RPMI7951 (cell line): ENCODE measurements at places on chromosomes 3 and 15.

DNA sequence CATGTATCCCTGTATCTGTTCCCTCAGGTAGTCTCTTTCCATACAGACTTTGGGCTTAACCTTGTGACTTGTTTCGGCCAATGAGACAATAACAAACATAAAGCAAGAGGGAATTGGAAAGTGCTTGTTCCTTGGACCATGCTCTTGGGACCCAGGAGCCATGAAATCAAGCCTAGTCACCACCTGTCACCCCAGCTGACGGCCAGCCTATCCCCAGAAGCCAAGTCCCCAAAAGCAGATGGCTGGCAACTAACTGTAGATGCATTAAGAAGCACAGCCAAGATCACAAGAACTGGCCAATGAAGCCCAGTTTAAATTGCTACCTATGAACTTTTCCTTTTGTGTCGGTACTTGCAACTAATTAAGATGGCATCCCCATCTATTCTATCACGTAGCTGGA is 822.0 kb downstream of the CADM2 start:
- no peak for DNase-seq

- no peak for DNase-seq
Observed at GRCh38 chr3:172062761-172063160, 23.4 kb downstream of the FNDC3B start.

DNA sequence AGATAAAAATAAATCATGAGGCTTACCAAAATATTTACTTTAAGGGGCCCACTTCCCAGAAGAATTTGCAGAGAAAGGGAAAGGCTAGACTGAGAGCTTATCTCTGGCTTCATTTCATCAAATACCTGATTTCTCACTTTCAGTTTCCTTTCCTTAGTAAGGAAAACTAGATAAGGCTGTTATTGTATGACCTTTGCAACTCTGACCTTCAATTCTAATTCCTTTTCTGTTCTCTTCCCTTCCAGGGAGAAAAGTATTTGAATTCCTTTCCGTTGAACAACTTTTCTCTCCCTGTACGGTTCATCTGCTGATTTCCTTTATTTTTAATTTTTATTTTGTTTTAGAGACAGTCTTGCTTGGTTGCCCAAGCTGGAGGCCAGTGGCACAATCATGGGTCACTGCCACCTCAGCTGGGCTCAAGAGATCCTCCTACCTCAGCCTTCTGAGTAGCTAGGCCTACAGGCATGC is 7.1 kb upstream of the PXK start:
- DNase-seq: no peak

GRCh38 chr15:30824518-30825195 is 79.1 kb upstream of the FAN1 start:
- DNase-seq: peak; percentile 48

GRCh38 chr3:33954956-33955355 is 156.5 kb downstream of the PDCD6IP start:
- peak; percentile 4 for DNase-seq

GRCh38 chr3:135975536-135975935 is 10.0 kb downstream of the PPP2R3A start:
- DNase-seq: no peak
